ENCODE measurements at places on chromosomes 3 and 15.

DNA sequence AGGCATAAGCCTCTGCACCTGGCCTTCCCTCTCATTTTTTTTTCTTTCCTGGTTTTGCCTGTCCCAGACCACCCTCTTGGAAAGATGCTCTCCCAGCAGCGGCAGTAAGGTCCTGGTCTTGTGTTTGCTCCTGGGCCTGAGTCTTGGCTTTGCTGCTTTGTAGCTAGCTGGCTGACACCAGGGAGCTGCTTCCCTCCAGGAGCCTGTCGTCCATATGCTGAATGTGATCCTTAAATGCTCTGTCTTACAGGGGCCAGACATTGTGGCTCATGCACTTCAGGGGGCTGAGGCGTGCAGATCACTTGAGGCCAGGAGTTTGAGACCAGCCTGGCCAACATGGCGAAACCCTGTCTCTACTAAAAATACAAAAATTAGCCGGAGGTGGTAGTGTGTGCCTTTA lies 17.2 kb downstream of the FLNB start:
- DNase-seq: no peak

- no peak for DNase-seq
Observed at GRCh38 chr3:133256787-133257483, 142.9 kb upstream of the BFSP2 start.

DNA sequence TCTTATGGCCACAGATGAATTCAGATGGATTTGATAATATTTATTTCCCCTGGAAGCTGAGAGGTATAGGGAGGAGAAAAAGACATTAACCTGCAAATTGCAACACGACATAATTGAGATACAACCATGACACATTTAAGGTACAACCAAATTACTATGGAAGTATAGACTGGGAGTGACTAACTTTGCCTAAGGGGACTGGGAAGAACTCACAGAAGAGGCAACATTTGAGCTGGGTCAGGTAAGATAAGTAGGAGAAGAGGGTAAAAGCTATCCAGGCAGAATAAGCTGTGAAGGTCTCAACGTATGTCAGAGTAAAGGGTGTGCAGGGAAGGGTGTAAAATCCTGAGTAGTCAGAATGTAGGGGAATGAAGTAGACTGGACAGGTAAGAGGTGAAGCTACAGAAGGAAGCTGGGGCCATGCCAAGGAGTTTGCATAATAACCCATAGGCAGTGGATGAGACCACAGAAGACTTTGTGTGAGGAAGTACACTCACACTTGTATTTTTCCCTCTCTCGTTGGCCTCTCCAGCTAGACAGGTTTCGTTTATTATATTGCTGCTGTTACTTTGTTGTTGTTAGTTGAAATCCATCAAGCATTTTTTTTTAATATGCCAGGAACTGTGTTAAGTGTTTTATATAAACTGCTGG lies 28.0 kb upstream of the PTX3 start:
- no peak for DNase-seq

DNA sequence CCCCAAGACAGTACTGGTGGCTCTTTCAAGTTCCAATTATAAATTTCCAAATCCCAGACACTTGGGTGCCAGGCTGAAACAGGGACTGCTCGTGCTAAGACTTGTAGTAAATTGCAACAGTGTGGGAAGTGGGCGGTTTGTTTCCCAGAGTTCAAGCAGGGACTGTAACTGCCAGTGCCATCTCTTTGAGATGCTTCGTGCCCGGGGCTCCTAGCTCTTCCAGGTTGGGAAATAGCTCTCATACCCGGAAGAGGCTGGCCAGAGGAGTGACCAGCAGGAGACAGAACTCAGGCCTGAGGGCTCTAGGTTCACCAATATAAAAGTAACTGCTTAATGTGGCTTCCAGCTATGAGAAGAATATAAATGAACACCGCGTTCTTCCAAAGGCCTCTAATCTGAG lies 54.0 kb upstream of the NEO1 start:
- DNase-seq: no peak

GRCh38 chr3:4021162-4021561 lies 221.9 kb downstream of the LRRN1 start:
- no peak for DNase-seq

GRCh38 chr3:57157545-57157944 lies 7.6 kb downstream of the IL17RD start:
- no peak for DNase-seq

- DNase-seq: no peak
Observed at GRCh38 chr3:28835751-28836150, 445.1 kb upstream of the RBMS3 start.

- DNase-seq: no peak
Observed at GRCh38 chr3:73432023-73432705, 192.6 kb downstream of the PDZRN3 start.

- no peak for DNase-seq
Observed at GRCh38 chr3:31433679-31433992, 99.1 kb upstream of the STT3B start.

- no peak for DNase-seq
Observed at GRCh38 chr15:94970802-94971201, 739.4 kb downstream of the MCTP2 start.

DNA sequence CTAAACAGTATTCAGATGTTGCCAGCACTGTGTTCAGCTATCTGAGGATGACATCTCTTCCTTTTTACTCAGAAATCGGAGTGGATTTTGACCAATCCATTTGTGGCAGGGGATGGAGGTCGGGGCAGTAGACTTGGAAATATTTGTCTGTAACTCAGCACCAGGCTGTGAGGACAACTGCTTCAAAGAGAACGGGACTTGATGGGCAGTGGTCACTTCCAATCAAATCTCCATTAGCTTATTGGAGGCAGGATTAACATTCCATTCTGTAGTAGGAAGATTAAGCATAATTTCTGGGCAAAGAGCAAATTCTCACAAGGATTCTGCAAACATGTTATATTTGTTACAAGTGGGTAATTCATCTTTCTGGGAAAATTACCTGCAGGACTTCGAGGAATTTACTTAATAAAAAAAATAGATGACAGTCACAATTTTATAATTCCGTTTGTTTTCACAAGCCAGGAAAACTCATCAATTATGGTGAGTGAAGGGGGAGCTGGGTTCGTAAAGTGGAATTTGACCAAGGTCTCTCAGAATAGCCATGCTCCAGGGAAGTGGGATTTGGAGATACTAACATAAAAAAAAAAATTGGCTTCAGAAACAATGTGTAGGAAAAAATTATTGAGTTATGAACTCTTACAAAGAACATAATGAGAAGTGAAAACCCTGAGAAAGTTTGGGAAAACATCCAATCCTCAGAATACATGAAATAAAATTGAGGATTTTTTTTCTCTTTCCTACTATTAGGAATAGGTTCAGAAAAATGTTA lies 18.1 kb downstream of the CRABP1 start:
- DNase-seq: no peak

DNA sequence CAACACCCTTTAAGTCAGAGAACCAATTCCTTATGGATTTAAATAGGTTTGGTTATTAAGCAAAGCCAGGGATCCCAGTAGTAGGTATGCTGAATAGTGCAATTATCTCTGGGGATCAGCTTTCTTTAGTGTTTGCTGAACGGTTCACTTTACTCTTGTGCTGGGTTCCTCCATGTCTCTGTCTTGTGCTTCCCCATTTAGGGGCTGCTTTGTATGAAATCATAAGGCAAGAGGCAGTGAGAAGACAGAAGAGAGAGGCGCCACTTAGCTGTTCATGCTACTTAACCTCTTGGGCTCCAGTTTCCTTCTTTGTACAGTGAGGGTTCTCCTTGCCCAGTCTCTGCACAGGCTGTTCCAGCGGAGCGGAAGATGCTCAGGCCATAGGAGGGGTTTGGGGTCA lies 3.5 kb downstream of the ST6GAL1 start:
- no peak for DNase-seq

DNA sequence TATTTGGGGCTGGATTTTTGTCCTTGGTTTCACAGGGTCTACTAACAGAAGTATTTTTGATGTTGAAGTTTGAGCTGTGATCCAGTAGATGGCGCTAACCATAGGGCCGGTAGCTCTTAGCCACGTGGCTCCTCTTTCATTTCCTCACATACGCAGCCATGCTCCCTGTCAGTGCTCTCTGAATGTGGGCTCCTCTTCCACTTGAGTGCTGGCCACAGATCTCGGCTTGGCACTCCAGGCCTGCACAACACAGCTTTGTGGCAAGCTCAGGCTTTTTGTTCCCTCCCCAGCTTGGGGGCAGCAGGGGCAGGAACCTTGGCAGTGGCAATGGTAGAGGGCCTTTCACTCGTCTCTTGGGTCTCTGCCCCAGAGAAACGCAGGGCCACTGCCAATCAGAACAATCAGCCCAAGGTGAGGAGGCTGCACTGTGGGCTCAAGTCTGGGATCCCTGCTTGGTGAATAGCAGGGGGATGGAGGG lies 18.6 kb upstream of the DNAAF4 start:
- peak; percentile 13 for DNase-seq

- DNase-seq: no peak
Observed at GRCh38 chr3:44833394-44833793, 28.3 kb upstream of the TMEM42 start.

- no peak for DNase-seq
Observed at GRCh38 chr15:43789409-43789808, 2.7 kb upstream of the SERF2 start.

DNA sequence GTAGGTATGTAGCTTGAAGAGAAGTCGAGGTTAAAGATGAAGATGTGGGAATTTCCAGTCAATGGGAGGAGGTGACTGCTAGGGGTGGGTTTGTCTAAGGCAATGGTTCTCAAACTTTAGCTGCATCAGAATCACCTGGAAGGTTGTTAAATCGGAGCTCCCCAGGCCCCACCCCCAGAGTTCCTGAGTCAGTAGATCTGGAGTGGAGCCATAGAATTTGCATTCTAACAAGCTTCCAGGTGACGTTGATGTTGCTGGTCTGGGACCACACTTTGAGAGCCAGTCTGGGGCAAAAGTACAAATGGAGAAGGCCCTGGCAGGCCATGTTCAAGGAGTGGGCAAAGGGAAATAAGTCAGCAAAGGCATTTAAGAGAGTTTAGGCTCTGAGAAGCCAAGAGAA lies 69.1 kb downstream of the CMTM8 start:
- DNase-seq: no peak

DNA sequence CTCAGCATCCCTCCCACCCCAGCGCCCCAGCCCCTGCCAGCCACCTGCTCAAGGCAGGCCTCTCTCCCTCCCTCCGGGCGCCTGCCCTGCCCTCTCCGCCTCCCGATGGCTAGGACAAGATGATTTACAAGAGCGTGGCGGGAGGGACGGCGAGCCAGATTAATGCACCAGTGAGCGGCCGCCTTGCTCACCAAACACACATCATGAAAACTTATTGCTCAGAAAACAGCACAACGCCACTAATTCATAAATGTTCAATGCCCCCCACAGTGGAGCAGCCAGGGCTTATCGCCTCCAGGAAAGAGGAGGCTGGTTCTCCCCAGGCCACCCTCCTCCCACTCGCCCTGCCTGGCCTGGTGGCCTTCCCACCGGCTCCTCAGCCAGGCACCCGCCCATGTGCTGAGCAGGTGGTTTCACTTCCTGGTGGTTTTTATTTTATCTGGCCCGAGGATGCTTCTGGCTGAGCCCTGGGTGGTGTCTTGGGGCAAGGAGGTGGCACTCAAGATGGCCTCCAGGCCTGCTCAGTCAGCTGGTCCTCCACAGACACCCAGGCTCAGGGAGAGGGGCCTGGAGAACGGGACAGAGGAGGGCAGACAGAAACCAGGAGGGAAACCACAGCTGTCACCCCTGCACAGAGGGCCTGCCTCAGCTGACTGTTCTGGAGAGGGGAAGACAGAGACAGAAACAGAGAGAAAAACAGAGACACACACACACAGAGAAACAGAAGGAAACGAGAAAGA lies 284.9 kb downstream of the UACA start:
- no peak for DNase-seq

- no peak for DNase-seq
Observed at GRCh38 chr3:153330901-153331300, 168.9 kb downstream of the RAP2B start.

DNA sequence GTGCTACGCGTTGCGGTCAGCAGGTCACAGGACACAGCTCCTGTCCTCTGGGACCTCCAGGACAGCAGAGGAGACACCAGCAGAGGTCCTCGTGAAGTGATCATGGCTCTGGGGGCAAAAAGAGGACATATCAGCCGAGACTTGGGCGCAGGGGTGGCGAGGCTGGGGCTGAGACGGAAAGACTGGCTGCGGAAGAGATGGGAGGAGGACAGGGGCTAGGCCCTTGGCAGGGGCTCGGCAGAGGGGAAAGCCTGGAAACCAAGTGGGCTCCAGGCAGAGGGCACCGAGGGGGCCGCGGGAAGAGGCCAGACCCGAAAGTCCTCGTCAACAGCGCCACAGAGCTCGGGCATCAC lies 4.9 kb upstream of the CFAP100 start:
- DNase-seq: no peak

- no peak for DNase-seq
Observed at GRCh38 chr3:155356594-155357370, 63.3 kb upstream of the STRIT1 start.

GRCh38 chr3:155701882-155702465 lies 42.9 kb downstream of the PLCH1 start:
- DNase-seq: no peak
